ENCODE measurements at places on chromosomes 2 and 18.

- DNase-seq: no peak
Measured at GRCh38 chr2:88831071-88831791, 139.8 kb downstream of the RPIA start.

- no peak for DNase-seq
Measured at GRCh38 chr2:129821445-129821844, 158.0 kb upstream of the RAB6C start.

DNA sequence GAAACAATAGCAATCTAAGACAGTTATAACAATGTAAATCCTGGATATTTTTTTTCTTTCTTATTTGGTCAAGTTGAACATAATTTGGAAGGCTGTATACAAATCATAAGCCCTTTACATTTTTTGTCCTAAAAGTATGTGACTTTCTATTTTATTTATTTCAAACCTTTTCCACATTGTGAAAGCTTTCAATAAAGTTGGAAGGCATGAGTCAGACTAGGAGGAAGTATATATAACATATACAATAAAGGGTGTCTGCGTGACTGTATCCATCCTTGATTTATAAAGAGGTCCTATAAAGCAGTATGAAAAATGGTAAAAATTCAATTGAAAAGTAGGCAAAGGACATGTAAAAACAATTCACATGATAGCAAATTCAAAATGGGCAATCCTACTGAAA is 44.4 kb downstream of the CRACDL start:
- DNase-seq: no peak

DNA sequence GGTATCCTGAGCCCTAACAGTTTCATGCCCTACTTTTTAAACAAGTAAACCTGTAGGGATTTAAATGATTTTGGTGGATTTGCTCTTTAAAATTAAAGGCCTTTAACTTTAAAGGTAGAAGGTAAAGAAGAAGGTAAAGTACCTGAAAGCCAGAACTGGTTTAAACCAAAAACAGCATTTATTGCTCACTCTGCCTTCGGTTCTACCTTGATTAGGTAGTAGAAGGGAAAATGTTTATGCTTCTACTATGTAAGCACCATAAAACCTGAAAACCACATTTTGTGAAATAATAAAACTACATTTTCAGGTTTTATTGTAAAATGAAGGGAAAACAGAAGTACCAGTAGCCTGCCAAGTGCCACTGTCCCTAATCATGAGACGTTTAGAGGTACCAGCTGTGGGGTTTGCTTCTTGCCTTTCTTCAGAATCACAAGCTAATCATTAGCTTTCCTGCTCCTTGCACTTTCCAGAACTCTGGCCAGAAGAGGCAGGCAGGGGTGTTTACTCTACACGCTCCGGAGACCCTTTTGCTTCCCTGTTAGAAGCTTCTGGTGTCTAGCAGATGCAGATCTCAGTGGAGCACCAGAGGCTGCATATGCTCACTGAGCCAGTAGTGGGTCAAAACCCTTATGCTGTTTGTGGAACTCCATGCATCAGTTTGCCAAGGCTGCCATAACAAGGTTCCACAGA is 33.3 kb downstream of the RPIA start:
- DNase-seq: no peak

GRCh38 chr2:236601316-236602202 is 31.9 kb downstream of the ACKR3 start:
- DNase-seq: no peak

DNA sequence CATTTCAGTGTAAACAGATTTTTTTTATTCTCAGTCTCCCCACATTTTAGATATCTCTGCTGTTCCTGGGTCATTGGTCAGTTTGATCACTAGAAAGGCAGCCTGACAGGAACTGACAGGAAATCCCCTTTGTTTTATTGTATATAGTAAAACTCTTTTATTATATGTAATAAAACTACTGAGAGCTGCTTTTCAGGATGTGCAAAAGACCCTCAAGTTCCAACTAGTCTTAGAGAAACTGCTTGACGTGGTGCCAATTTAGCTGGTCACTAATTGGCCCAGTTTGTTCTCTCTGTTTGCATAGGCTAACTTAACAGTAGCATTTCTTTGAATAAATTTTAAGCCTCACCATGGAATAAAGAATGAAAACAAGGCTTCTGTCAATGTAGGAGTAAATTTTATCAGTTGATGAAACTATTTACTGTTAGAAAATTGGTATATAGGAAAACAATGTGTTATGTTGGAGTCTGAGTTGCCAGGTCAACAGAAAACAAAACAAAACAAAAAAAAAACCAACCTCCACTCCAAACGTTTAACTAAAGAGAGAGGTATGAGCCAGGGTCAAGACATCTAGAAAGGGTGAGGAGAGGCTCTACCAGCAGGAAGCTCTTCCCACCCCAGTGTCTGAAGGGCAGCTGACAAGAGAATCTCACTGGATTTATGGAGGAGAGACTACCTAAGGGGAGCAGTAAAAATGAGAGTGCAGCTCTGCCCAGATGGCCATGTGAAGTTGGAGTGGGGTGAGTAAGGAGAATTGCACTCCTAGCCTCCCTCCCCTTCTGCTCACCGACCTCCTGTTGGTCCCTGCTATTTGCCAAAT is 184.6 kb downstream of the ST6GAL2 start:
- DNase-seq: no peak

DNA sequence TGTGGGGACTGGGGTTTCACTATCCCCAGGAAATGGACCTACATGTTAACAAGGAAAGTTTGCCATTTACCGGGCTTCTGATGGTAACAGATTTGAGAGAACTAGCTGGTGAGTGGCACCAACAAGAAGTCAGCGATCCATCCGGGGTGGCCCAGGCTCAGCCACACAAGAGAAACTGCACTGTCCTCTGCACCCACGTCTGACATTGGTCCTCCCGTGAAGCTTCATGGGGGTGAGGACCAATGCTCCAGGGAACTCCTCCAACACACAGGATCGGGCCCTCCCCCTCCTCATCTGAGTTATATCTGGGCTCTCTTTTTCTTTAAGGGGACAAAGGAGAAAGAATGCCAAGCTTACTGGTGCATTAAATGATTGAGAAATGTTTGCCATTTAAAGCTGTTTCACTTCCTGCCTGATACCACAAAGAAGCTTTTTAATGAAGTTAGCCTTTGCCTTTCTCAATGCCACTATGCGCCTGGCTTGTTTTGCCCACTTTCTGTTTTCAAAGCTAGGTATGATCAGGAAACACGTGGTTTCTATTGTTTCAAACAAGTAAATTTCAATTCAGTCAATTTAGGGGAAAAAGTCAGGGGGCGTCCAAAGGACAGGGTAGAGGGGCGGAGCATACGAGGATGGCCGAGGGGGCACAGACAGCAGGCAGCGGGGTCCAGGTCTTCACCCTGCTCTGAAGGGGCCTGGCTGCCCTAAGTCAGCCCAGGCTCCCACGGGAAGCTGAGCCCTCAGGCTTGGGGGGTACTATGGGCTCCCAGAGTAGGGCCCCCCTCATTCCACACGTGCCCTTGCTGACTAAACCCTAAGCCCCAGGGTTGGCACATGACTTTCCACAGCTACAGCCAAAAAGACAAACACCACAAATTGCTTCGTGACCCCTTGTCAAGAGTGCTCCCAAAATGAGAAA is 204.0 kb upstream of the ID2 start:
- no peak for DNase-seq

DNA sequence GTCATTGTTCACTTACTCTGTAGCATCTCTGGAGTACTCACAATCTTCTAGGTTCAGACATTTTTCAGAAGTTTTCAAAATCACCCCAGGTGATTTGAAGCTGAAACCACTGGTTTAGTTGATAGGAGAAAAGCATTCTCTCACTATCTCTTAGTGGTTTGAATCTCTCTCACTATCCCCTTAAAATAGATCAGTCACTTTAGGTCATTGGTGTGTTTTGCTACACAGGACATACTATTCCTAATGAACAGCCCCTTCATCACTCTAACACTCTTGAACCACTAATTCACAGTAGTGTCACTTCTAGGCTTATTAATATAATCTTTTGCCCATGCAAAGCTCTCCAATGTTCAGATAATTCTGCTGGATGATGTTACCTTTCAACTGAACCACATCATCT is 34.5 kb downstream of the LYPD6 start:
- no peak for DNase-seq

DNA sequence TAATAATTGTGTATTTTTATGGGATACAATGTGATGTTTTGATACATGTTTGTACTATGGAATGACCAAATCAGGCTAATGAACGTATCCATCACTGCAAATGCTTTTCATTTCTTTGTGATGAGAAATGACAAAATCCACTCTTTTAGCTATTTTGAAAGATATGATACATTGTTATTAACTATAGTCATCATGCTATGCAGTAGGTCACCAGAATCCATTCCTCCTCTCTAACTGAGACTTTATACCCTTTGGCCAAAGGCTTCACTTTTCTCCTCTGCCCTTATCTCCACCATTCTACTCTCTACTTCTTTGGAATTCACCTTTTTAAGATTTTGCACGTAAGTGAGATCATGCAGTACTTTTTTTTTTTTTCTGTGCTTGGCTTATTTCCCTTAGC is 44.5 kb upstream of the TMEM17 start:
- peak; percentile 74 for DNase-seq

Measured in fibroblast of skin of back (primary cell).